ENCODE measurements at places on chromosomes 5 and 9.

DNA sequence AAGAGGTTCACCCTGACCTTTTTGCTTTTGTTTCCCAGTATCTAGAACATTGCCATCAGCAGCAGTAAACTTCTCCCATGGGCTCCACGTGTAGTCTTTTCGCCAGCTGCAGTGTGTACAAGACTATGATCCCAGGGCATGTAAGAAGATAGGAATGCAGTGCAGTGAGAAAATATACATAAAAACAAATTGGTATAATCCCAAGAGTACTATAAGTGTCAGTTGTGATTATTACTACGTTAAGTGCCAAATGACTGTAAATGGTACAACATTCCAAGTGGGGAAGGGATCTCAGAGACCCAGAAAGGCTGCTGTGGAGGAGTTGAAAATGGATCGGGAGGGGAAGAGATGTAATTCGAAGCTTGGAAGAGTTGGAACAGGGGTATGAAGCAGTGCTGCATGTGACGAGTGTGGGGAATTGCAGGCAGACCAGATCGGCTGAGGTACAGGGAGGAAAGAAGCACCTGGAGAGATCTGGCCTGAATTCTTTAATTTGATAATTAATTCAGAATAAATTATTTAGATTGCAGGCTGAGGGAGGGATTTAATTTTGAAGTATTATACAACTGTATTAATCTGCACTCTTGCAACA is 95.1 kb downstream of the FBXL7 start:
- no peak for DNase-seq

GRCh38 chr9:31574006-31574765 is 810.3 kb upstream of the ACO1 start:
- DNase-seq, result no peak

- no peak for DNase-seq
These were observed 1193.5 kb downstream of the DTWD2 start for GRCh38 chr5:117794847-117795246.

DNA sequence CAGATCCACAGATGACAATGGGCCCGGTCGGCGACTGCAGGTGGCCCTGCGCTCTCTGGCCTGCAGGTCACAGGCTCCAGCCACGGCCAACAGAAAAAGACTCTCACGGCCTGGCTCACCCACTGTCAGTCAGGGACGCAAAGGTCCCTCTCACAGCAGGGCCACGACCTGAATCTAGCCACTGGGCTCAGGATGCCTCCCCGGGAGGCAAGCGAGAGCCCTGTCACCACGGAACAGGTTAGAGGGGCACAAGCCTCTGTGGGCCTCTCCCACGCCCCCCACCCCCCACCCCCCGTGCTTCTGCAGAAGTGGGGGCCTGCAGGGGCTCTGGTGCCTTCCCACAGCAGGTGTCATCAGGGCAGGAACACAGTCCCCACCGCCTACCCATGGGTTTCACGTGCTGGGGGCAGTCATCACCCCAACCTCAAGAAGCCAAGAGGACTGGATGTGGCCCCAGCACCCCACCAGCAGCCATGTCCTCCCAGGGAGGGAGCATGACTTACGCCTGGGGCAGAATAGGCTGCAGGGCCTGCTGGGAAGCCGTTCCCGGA is 17.3 kb upstream of the EGFL7 start:
- no peak for DNase-seq

DNA sequence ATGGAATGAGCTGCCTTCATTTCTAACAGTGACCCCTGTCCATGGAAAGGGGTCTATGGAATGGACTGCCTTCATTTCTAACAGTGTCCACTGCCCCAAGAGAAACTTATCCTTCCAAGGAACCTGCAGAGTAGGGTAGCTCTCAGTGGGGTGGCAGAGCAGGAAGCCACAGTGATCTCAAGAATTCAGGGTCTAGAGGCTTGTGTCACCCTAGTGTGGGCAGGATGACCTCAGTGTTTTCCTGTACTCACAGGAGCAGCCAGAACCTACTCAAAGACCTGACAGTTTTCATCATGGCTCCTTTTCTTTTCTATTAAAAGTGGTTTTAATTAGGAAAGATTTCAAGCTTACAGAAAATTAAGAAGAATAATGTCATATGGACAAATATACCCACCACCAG is 27.5 kb downstream of the SEC61B start:
- DNase-seq, result no peak

GRCh38 chr5:135543485-135544304 is 7.9 kb upstream of the NEUROG1 start:
- DNase-seq, result no peak

- DNase-seq, result no peak
These were observed 32.9 kb downstream of the NXNL2 start for GRCh38 chr9:88567870-88568269.

DNA sequence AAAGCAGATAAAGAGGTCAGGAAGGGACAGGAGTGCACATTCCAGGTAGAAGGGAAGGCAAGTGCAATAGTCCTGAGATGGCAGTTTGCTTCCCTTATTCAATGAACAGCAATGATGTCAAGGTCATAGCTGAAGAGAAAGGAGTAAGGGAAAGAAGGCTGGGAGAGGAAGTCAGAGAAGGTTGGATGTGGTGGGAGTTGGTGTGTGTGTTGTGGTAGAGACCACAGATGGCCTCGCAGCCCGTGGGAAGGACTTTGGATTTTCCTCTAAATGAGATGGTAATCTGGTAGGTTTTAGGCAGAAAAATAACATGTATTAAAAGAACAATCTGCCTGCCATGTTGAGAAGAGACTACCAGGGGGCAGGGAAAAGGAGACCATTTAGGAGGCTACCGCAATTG is 25.1 kb upstream of the LPAR1 start:
- no peak for DNase-seq

DNA sequence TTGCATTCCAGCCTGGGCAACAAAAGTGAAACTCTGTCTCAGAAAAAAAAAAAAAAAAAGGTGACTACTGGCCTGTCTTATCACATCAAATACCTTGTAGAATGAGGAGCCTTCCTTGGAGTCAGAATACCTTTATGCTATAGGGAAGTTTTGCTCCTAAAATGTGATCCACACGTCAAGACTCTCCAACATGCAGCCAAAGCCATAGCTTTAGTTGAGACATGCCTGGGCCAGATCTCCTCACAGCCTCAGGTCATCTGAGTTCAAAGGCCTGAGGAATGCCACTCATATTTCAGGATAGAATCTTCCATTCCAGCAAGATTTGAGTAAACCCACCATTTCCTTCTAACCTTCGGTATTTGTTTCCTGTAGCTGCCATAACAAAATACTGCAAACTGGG is 13.7 kb upstream of the SOWAHA start:
- no peak for DNase-seq

DNA sequence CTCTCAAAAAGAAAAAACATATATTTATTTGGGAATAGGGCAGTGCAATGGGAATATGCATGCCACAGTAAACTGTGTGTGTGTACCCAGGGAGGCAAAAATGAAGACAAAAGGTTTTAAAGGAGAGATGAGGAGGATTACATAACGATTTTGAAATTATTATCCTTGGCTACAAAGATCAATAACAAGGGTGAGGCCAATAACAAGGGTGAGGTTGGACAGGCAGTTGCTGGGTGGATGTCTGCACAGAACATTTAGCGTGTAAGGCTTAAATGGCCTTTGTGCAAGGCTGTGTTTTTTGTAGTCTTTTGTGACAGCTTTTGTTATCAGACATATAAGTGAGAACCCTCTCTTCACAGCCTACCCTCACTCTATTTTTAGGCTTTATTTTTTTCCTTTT is 114.0 kb downstream of the JMY start:
- no peak for DNase-seq

Measured in stimulated activated CD8-positive, alpha-beta memory T cell treated with anti-CD3 and anti-CD28 coated beads, Interleukin-7, amount 100 ng/mL, for 4 hours (primary cell).